ENCODE measurements at places on chromosomes 4 and X. TPM values are rescaled to one million over a fixed set of nuclear protein-coding genes. Genes with fewer than 3 reads are reported as not detected.

Gene TMEM33
- total RNA-seq = 39.6 TPM

- peak overlapping the region; percentile 73 for H3K4me3 ChIP-seq
- peak overlapping the region; percentile 86 for H3K27ac ChIP-seq
- H3K36me3 ChIP-seq = peaks cover 13% of the 10 kb centered on the region
- DNase-seq = no peak
- H3K27me3 ChIP-seq = no peaks in the 10 kb centered on the region
- peaks cover 15% of the 10 kb centered on the region for H3K4me1 ChIP-seq
These were observed 1.5 kb downstream of the GRSF1 start for GRCh38 chr4:70838204-70838603.

Gene EVC
- total RNA-seq = 20.8 TPM

Gene CLDN2
- not detected for total RNA-seq

DNA sequence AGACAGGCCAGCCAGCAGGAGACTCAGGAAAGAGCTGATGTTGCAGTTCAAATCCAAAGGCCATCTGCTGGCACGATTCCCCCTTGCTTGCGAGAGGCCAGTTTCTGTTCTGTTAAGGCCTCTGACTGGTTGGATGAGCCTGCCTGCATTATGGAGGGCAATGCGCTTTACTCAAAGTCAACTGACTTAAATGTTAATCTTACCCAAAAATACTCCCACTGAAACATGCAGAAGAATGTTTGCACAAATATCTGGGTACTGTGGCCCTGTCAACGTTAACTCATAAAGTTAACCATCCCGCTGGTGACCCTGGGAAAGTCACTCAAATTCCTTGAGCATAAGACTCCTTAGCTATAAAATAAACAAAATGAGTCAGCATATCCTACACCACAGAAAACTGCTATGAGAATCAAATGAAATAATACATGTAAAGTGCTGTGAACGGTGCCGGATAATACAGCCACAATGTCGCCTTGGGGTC is 326.4 kb downstream of the EVC2 start:
- H3K27me3 ChIP-seq = no peaks in the 10 kb centered on the region
- H3K4me3 ChIP-seq = no peak overlapping the region
- DNase-seq = no peak
- H3K4me1 ChIP-seq = no peaks in the 10 kb centered on the region
- H3K27ac ChIP-seq = no peak overlapping the region

DNA sequence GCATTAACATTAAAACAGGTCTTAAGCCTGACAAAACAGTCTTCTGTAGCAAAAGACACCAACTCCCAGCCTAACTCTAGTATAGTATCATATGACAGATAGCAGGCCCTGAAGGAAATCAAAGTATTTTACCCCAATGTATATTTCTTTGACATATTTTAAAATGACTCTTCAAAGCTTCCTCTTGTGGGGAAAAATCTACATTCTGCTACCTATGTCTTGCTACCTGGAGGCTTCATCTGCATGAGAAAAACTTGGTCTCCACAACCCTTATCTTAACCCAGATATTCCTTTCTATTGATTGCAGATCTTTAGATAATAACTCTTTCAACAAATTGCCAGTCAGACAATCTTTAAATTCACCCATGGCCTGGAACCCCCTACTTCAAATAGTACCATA is 1620.4 kb downstream of the PCDH7 start:
- H3K4me1 ChIP-seq = no peaks in the 10 kb centered on the region
- no peaks in the 10 kb centered on the region for H3K36me3 ChIP-seq
- DNase-seq = no peak
- H3K27ac ChIP-seq = no peak overlapping the region
- no peaks in the 10 kb centered on the region for H3K27me3 ChIP-seq

- H3K36me3 ChIP-seq = no peaks in the 10 kb centered on the region
- no peaks in the 10 kb centered on the region for H3K27me3 ChIP-seq
- peaks cover 5% of the 10 kb centered on the region for H3K4me1 ChIP-seq
- no peak overlapping the region for H3K27ac ChIP-seq
- H3K4me3 ChIP-seq = no peak overlapping the region
- peak; percentile 62 for DNase-seq
These were observed 118.0 kb upstream of the PPARGC1A start for GRCh38 chr4:24007860-24008261.

- DNase-seq = peak; percentile 94
- H3K36me3 ChIP-seq = no peaks in the 10 kb centered on the region
- H3K27ac ChIP-seq = no peak overlapping the region
- peaks cover 18% of the 10 kb centered on the region for H3K4me1 ChIP-seq
These were observed 122.3 kb upstream of the TBL1X start for GRCh38 chrX:9342561-9343051.

- peaks cover 4% of the 10 kb centered on the region for H3K36me3 ChIP-seq
- H3K27me3 ChIP-seq = no peaks in the 10 kb centered on the region
- DNase-seq = no peak
These were observed 20.1 kb downstream of the ZNF185 start for GRCh38 chrX:152917656-152918579.

- H3K36me3 ChIP-seq = peaks cover 33% of the 10 kb centered on the region
- DNase-seq = no peak
- H3K4me1 ChIP-seq = peaks cover 9% of the 10 kb centered on the region
- H3K27me3 ChIP-seq = no peaks in the 10 kb centered on the region
- no peak overlapping the region for H3K4me3 ChIP-seq
These were observed 5.6 kb downstream of the G6PD start for GRCh38 chrX:154540897-154541535.

GRCh38 chr4:128661479-128661878 is 148.0 kb upstream of the JADE1 start:
- no peaks in the 10 kb centered on the region for H3K27me3 ChIP-seq
- H3K27ac ChIP-seq = no peak overlapping the region
- H3K4me1 ChIP-seq = no peaks in the 10 kb centered on the region
- no peak for DNase-seq
- H3K36me3 ChIP-seq = no peaks in the 10 kb centered on the region
- no peak overlapping the region for H3K4me3 ChIP-seq

DNA sequence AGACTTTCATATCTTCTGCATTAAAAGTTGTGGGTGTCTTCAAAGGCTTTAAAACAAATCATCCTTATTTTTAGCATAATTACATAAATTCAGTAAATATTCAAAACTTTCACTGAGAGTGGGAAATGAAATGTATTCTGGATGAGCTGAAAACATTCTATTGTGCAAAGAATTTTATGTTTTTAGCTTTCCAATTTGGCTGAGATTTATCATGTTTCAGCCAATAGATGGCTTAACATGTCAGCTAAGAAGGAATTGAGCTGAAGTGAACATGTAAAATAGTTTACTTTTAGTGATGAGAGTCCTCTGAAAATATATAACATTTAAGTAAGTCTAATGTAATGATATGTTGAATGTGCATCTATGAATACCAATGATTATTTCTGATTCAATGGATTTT is 213.5 kb upstream of the GIMD1 start:
- no peaks in the 10 kb centered on the region for H3K4me1 ChIP-seq
- no peaks in the 10 kb centered on the region for H3K27me3 ChIP-seq
- DNase-seq = peak; percentile 21
- H3K27ac ChIP-seq = no peak overlapping the region
- H3K4me3 ChIP-seq = no peak overlapping the region

- H3K36me3 ChIP-seq = no peaks in the 10 kb centered on the region
- peaks cover 26% of the 10 kb centered on the region for H3K4me1 ChIP-seq
- no peaks in the 10 kb centered on the region for H3K27me3 ChIP-seq
- no peak for DNase-seq
- H3K4me3 ChIP-seq = no peak overlapping the region
These were observed 65.7 kb downstream of the GATB start for GRCh38 chr4:151694961-151695720.

DNA sequence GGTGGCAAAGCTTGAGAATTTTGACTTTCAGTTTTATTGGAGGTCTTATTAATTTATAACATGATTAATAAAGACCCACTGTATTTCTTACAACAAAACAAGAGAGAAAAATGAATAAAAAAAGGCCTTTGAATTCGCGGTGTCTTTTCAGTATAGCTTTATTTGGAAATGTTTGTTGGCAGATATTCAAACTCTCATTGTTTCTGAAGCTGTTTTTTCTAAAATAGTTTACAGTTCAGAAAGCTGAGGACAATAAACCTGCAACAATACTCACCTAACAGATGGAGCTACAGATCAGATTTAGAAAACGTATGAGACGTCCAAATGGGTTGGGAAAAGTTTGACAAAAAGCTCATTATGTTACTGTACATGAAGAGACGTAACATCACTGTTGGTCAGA is 2.4 kb upstream of the SPARCL1 start:
- no peak for DNase-seq
- no peaks in the 10 kb centered on the region for H3K27me3 ChIP-seq
- H3K27ac ChIP-seq = peak overlapping the region; percentile 91
- H3K4me1 ChIP-seq = no peaks in the 10 kb centered on the region
- H3K4me3 ChIP-seq = no peak overlapping the region

Gene ANOS1
- 115 TPM for total RNA-seq

GRCh38 chr4:135244696-135245095 is 1043.1 kb upstream of the PABPC4L start:
- DNase-seq = no peak
- no peaks in the 10 kb centered on the region for H3K4me1 ChIP-seq
- H3K4me3 ChIP-seq = no peak overlapping the region
- no peak overlapping the region for H3K27ac ChIP-seq
- H3K36me3 ChIP-seq = no peaks in the 10 kb centered on the region

Gene ADH7
- not detected for total RNA-seq

GRCh38 chr4:184446132-184446658 is 28.2 kb downstream of the IRF2 start:
- H3K27ac ChIP-seq = no peak overlapping the region
- no peaks in the 10 kb centered on the region for H3K36me3 ChIP-seq
- H3K4me1 ChIP-seq = peaks cover 16% of the 10 kb centered on the region
- H3K4me3 ChIP-seq = no peak overlapping the region

Gene F8A3
- total RNA-seq = 0.88 TPM

- H3K27ac ChIP-seq = no peak overlapping the region
- DNase-seq = peak; percentile 2
- no peaks in the 10 kb centered on the region for H3K27me3 ChIP-seq
- no peak overlapping the region for H3K4me3 ChIP-seq
These were observed 27.5 kb upstream of the PDGFC start for GRCh38 chr4:156999175-156999517.

DNA sequence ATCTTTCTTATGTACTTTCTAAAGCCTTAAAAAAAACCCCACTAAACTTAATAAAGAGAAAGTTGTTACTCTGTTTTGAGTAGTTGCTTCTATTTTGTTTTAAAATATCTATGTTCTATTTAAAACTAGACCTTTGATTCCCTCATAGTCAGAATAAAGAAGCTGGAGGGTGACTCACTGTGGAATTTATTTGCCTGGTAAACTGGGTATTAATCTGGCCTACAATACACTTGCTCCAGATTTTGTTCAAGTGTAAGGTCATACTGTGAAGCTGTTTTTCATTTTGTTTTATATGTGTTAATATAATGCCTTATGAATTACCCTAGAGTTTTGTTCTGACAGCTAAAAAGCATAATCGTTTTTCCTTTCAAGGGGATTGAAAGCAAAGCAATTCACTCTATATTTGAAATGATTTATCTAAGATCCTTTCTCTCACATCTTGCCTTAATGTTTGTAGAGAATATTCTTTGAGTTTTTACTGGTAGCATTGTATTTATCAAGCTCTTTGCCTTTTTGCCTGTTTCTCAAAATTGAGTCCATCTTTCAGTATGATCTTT is 277.4 kb upstream of the PITX2 start:
- H3K27me3 ChIP-seq = no peaks in the 10 kb centered on the region
- no peaks in the 10 kb centered on the region for H3K36me3 ChIP-seq
- no peaks in the 10 kb centered on the region for H3K4me1 ChIP-seq
- H3K27ac ChIP-seq = no peak overlapping the region
- H3K4me3 ChIP-seq = no peak overlapping the region
- no peak for DNase-seq

DNA sequence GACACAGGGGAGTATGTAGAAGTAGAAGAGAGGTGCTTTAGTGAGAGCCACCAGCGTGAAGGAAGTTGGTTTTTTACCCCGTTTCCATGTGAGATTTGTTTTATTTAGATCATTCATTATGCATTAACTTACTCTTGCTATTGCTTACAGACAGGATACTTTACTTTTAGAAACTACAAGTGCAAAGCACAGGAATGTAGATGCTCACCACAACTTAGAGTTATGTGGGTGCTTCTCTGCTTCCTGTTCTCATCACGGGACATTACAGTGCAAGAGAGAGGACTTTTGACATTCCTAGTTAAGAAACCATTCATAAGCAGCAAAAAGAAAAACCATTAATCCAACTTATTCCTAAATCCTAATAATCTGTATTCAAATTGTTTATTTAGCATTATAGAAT is 25.6 kb upstream of the SPANXD start:
- no peaks in the 10 kb centered on the region for H3K27me3 ChIP-seq
- H3K4me1 ChIP-seq = no peaks in the 10 kb centered on the region
- H3K4me3 ChIP-seq = no peak overlapping the region
- no peak for DNase-seq

Data from spinal cord (tissue), 10 donors.